Bladder microvascular endothelial cell (primary cell): ENCODE measurements at places on chromosomes 6 and 20. TPM values are rescaled to one million over a fixed set of nuclear protein-coding genes. Genes with fewer than 3 reads are reported as not detected.

Gene CCN2
- total RNA-seq, result 504 and 1,298 TPM in 2 replicates

Gene COQ3
- total RNA-seq, result 2.2 and 3.4 TPM in 2 replicates

Gene GRM1
- total RNA-seq, result under 0.01 TPM in 1 of 2 replicates, not detected in the other

Gene BCAS1
- total RNA-seq, result not detected in 2 replicates

Gene PTGIS
- 0.49 and 1.3 TPM in 2 replicates for total RNA-seq

Gene ZSCAN23
- total RNA-seq, result 1.5 TPM in 2 replicates

Gene MCM8
- 7.0 and 10.2 TPM in 2 replicates for total RNA-seq

Gene CLDN20
- not detected in 2 replicates for total RNA-seq

Gene NUP43
- 17.0 and 26.1 TPM in 2 replicates for total RNA-seq

Gene LTV1
- total RNA-seq, result 12.6 and 27.4 TPM in 2 replicates

Gene MYLK2
- 0.49 and 16.7 TPM in 2 replicates for total RNA-seq

Gene ADAT2
- total RNA-seq, result 2.4 and 4.8 TPM in 2 replicates

Gene SLC22A7
- total RNA-seq, result not detected in 2 replicates

Gene KCNK16
- not detected in 2 replicates for total RNA-seq

Gene WFDC10B
- not detected in 2 replicates for total RNA-seq

Gene ZBTB9
- 5.7 and 8.3 TPM in 2 replicates for total RNA-seq

Gene DSP
- total RNA-seq, result 3.9 and 59.2 TPM in 2 replicates

Gene LST1
- 0.32 and 0.57 TPM in 2 replicates for total RNA-seq

Gene HLA-DRA
- total RNA-seq, result 2.9 TPM in 1 of 2 replicates, not detected in the other

Gene ACSS1
- total RNA-seq, result 15.2 and 24.8 TPM in 2 replicates
